ENCODE measurements at places on chromosomes 11 and 22.

- DNase-seq = no peak
These were observed 1508.9 kb downstream of the BRD1 start for GRCh38 chr22:48318575-48319320.

- no peak for DNase-seq
These were observed 181.5 kb upstream of the ZBED5 start for GRCh38 chr11:11039208-11039965.

DNA sequence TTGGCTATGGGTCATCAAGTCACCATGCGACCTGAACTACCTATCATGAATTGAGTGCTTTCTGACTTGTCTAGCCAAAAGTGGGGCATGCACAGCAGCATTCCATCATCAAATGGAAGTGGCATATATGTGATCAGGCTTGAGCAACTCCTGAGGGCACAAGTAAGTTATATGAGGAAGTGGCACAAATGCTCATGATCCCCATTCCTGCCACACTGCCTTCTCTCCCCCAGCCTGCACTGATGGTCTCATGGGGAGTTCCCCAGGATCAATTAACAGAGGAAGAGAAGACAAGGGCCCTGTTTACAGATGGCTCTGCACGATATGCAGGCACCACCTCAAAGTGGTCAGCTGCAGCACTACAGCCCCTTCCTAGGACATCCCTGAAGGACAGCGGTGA is 21.8 kb downstream of the MS4A4E start:
- no peak for DNase-seq

DNA sequence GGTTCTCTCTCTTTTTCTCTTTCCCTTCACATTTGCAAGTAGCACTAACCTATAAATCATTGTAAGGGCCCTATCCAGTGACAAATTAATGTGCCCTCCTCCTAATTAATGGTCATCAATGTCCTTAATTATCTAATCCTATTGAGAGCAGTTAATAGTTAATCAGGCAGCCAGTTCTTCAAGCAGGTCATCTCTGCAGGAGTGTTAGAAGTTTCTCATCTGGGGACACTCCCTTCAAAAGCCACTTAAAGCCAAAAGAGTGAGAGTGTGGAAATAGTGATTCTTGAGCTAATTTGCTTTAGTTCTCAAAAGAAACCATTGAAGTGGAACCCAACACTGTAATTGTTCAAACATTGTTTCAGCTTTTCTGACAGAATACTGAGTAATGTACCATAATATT is 141.6 kb downstream of the ELP4 start:
- DNase-seq = no peak

- DNase-seq = no peak
These were observed 18.1 kb downstream of the TRMU start for GRCh38 chr22:46353483-46354105.

- DNase-seq = no peak
These were observed 7.8 kb downstream of the OR8B12 start for GRCh38 chr11:124535552-124536232.

DNA sequence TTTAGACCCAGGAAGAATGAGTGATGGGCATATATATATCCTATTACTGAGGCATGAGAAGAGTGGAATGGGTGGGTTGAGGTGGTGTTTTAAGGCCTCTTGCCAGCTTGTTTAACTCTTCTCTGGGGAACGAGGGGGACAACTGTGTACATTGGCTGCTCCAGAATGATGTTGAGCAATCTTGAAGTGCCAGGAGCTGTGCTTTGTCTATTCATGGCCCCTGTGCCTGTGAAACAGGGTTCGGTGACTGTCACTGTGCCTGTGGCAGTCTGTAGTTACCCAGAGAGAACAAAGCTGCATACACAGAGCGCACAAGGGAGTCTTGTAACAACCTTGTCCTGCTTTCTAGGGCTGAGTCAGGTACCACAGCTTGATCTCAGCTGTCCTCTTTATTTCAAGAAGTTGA is 11.7 kb downstream of the LIMK2 start:
- DNase-seq = peak; percentile 26

GRCh38 chr22:29040385-29041275 is 21.0 kb downstream of the C22orf31 start:
- DNase-seq = peak; percentile 63
